Endothelial cell of umbilical vein (primary cell): ENCODE measurements at places on chromosomes 12 and 14. TPM values are rescaled to one million over a fixed set of nuclear protein-coding genes. Genes with fewer than 3 reads are reported as not detected.
A peak's percentile ranks its signal among the peaks of the same experiment; 100 is the strongest.

GRCh38 chr12:9634177-9634803 is 26.6 kb upstream of the KLRB1 start:
- H3K4me1 ChIP-seq = no peaks in the 10 kb centered on the region
- no peak overlapping the region for H3K4me3 ChIP-seq
- H3K27me3 ChIP-seq = no peaks in the 10 kb centered on the region

DNA sequence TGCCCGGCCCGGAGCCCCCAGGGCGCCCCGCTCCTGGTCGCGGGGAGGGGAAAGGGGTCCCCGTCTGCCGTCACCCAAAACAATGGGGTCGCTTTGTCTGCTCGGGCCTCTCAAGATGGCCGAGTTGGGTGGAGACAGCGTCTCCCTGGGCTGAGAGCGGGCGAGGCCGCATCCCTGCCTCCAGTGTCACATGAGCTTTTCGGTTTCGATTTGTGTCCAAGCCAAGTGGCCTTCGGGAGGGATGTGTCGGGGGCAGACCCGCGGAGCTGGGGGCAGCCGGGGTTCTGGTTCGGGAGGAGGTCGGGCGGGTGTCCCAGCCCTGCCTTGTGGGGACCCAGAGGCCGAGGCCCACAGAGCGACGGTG is 790 bp downstream of the DYNC1H1 start:
- DNase-seq = peak; percentile 67
- H3K4me1 ChIP-seq = peaks cover 14% of the 10 kb centered on the region
- H3K27ac ChIP-seq = peak overlapping the region; percentile 64
- no peaks in the 10 kb centered on the region for H3K27me3 ChIP-seq
- H3K4me3 ChIP-seq = peak overlapping the region; percentile 90

GRCh38 chr12:92223481-92223880 is 77.8 kb upstream of the BTG1 start:
- no peaks in the 10 kb centered on the region for H3K27me3 ChIP-seq
- H3K4me3 ChIP-seq = no peak overlapping the region
- H3K36me3 ChIP-seq = no peaks in the 10 kb centered on the region
- no peak for DNase-seq

DNA sequence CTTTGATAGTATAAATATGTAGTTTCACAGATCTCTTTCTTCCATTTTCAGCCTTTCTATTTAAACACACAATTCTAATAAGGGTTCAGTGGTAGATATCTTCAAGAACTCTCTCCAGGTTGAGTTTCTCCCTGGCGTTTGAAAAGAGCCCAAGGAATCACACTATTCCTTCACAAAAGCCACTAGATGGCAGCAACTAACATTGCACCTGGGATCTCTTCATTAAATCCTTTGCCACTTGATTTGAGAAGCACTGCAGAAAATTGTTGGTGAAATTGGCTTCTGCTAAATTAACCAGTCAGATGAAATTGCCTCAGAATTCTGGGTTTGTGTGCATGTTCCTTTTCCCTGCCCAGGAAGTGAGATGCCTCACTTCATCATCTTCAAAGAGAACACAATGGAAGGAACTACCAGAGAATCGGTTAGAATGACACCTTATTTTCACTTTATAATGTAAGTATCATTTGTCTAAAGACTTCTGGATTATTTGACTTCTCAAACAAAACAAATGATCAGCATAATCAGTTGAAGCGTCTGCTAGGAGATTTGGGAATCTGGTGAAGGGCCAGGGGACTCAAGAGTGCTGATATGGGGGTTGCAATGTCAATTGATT is 6.8 kb downstream of the CCDC198 start:
- H3K4me3 ChIP-seq = no peak overlapping the region
- no peaks in the 10 kb centered on the region for H3K27me3 ChIP-seq
- no peaks in the 10 kb centered on the region for H3K4me1 ChIP-seq
- no peak overlapping the region for H3K27ac ChIP-seq
- peak; percentile 30 for DNase-seq

- no peak overlapping the region for H3K4me3 ChIP-seq
- no peaks in the 10 kb centered on the region for H3K36me3 ChIP-seq
- DNase-seq = no peak
Measured at GRCh38 chr12:20599757-20600156, 95.4 kb upstream of the SLCO1C1 start.

GRCh38 chr12:80684077-80684495 is 23.3 kb upstream of the MYF6 start:
- no peaks in the 10 kb centered on the region for H3K27me3 ChIP-seq
- H3K36me3 ChIP-seq = no peaks in the 10 kb centered on the region
- no peak overlapping the region for H3K4me3 ChIP-seq
- DNase-seq = no peak
- H3K27ac ChIP-seq = no peak overlapping the region

- no peak for DNase-seq
- peak overlapping the region; percentile 23 for H3K27ac ChIP-seq
- no peaks in the 10 kb centered on the region for H3K27me3 ChIP-seq
- H3K4me1 ChIP-seq = peaks cover 54% of the 10 kb centered on the region
Measured at GRCh38 chr12:6165395-6165794, 34.8 kb upstream of the CD9 start.

GRCh38 chr12:30136696-30137095 is 353.0 kb upstream of the TMTC1 start:
- H3K36me3 ChIP-seq = no peaks in the 10 kb centered on the region
- no peak for DNase-seq
- no peak overlapping the region for H3K4me3 ChIP-seq
- H3K27me3 ChIP-seq = no peaks in the 10 kb centered on the region
- H3K27ac ChIP-seq = no peak overlapping the region

DNA sequence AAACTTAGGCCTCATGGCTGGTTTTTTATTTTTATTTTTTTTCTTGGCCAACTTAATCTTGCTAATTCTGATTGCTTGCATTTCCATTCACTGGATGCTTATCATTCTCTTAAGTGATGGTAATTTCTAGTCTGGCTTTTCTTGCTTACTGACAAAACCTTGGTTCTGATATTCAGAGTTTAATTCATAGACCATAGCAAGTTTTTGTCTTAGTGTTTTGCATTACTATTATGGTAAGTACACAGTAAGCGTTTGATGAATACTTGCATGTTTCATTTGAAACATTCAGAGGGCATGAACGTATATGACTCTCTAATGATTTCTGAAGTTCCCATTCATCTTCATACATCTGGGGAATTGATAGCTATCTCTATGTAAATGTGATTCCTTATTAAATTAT is 55.8 kb downstream of the GPHN start:
- no peak overlapping the region for H3K27ac ChIP-seq
- no peaks in the 10 kb centered on the region for H3K36me3 ChIP-seq
- H3K4me1 ChIP-seq = peaks cover 3% of the 10 kb centered on the region
- no peak overlapping the region for H3K4me3 ChIP-seq
- no peak for DNase-seq

Gene PMEL
- 0.42 and 0.51 TPM in 2 replicates for total RNA-seq

Gene PPM1A
- total RNA-seq = 33.9 and 36.4 TPM in 2 replicates

Gene MGAT2
- total RNA-seq = 68.1 and 72.6 TPM in 2 replicates

Gene NYNRIN
- total RNA-seq = 42.8 and 45.1 TPM in 2 replicates

Gene TCL1A
- total RNA-seq = not detected in 2 replicates
